ENCODE measurements at places on chromosomes 12 and 14. TPM values are rescaled to one million over a fixed set of nuclear protein-coding genes. Genes with fewer than 3 reads are reported as not detected.

Gene TSPAN19
- total RNA-seq, result 1.3 TPM

Gene C12orf60
- 1.3 TPM for total RNA-seq

Gene PPP1R1A
- 10.0 TPM for total RNA-seq

Gene RILPL2
- 0.63 TPM for total RNA-seq

Gene DBX2
- total RNA-seq, result 1.6 TPM

Gene RPL10L
- total RNA-seq, result not detected

Gene NTN4
- total RNA-seq, result 62.9 TPM

Gene TCL1B
- not detected for total RNA-seq

Gene GALNT16
- total RNA-seq, result 10.3 TPM

Gene TEX22
- 0.94 TPM for total RNA-seq

Gene HSPB8
- 1.6 TPM for total RNA-seq

Gene SIX6
- total RNA-seq, result not detected

Gene ANKS1B
- 534 TPM for total RNA-seq

Gene FGF6
- not detected for total RNA-seq
